Osteoblast (primary cell): ENCODE measurements at places on chromosomes 5 and 9. TPM values are rescaled to one million over a fixed set of nuclear protein-coding genes. Genes with fewer than 3 reads are reported as not detected.

ACTBL2 gene
- not detected in 2 replicates for total RNA-seq

PCSK1 gene
- 0.88 and 1.1 TPM in 2 replicates for total RNA-seq

PCDHAC1 gene
- total RNA-seq = 0.29 and 0.36 TPM in 2 replicates

MYOT gene
- not detected in 2 replicates for total RNA-seq

CER1 gene
- total RNA-seq = not detected in 2 replicates

PCDHB3 gene
- 0.36 and 0.88 TPM in 2 replicates for total RNA-seq
